COR-L47 (cell line): ENCODE measurements at places on chromosomes 5 and 9.
A peak's percentile ranks its signal among the peaks of the same experiment; 100 is the strongest.

DNA sequence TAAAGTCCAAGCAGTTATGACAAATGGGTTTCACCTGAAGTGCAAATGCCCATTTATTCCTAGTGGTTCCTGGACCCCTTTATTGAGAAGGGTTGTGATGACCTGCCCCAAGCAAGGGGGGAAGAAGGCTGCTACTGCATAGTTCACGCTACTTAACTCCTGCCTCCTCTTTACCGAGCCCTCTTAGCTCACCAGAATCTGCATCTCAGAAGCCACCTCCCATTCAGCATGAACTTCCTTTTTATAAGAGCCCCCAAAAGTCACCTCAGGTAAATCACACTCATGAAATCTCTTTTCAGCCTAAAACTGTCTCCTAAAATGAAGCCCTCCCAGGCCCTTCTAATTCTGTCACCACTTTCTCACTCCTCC, 26.6 kb upstream of the C9orf72 start:
- no peak for DNase-seq

GRCh38 chr5:35924950-35925722, 13.3 kb downstream of the CAPSL start:
- DNase-seq: peak; percentile 46

DNA sequence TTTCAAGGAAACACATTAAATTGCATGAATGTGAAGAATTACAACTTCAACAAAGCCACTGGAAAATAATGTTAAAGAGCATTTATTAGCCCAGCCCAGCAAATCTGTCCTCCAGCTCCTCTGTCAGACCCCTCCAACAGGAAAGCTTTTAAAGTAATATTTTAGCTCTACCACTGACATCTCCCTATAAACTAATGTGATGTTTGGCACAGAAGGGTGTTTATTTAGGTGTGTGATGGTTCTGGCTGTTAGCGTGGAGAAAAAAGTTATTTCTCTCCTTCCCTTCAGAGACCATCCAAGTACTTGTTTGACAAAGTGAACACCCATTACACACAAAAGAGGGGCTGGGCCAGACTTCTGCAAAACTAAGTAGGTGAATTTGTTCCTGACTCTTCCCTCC, 111.9 kb upstream of the TARS1 start:
- no peak for DNase-seq

DNA sequence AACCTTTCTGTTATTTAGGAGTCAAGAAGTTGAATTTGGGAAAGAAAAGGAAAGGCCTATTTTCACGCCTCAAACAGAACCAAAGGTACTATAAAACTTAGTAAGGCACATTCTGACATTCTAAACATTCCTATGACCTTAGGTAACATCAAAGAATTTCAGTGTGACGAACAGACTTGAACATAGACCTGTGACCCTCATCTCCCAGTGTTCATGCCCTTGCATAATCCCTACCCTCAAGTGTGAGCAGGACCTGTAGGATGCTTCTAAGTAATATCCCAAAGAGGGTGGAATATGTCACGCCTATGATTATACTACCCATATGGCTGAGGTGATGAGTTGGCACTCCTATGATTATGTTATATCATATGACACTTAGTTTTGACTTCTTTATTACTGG, 540.9 kb downstream of the KIF4B start:
- no peak for DNase-seq

DNA sequence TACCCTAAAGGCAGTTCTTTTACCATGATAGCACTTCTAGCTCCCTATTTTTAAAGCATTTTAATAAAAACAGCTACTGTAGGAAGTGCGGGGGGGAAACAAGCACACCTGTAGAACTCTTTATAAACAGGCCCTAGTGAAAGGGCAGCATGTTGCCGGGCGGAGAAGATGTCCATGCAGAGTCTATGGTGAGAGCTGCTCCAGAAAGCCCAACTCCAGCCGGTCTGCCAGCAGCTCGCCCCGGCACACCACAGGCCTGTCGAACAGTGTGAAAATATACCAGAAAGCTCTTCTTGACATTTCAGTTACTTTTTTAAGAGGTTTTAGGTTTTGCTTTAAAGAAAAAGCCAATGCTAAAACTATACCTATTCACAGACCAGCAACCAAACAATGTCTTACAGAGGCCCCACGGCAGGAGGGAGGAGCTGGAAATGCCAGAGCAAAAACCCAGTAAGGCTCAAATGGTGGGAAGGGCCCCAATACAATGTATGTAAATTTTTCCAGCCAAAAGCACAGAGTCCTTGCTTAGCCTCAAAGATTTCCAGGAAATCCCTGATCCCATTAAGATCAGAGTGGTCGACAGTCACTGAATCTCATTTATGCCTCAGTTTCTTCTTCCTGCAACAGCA, 121.2 kb downstream of the SAXO1 start:
- DNase-seq: no peak

- no peak for DNase-seq
These were observed 12.1 kb upstream of the ABLIM3 start for GRCh38 chr5:149129181-149129580.

DNA sequence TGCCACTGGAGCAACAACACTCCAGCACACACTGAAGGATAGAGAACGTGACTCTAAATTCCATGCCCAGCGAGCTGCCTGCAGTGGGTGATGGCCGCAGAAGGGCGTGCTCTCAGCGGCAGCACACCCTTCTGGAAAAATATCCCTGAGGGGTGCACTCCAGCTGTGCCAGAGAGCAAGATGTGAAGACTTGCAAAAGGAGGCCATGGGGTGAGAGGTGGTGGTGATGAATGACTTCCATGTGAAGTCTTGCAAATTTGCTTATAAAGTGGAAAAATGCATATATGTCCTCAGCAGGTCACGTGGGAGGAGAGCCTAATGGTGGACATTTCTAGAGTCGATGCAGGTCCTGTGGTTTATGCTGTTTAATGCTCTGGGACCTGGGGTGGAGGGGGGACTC, 39.8 kb upstream of the COL5A1 start:
- no peak for DNase-seq

GRCh38 chr5:137148159-137148558, 351.0 kb downstream of the SPOCK1 start:
- no peak for DNase-seq
